ENCODE measurements at places on chromosomes 16 and 17.

DNA sequence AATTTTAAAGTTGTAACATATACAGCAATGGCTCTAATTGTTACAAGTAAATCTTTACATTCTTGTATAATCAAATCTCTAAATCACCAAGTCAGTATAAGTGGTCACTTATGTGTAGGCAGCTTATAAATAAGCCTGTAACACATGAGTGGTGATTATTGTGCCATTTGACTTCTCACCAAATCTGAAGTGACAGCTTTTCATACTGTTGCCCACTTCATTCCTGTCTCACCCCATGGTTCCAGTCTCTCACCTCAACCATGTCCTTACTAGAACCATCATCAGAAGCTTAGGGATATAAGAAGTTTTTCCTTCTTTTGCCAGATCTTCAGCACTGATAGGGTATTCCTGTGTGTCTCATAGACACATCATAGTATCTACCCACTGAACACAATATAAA, 23.5 kb downstream of the TNRC6A start:
- DNase-seq: no peak

DNA sequence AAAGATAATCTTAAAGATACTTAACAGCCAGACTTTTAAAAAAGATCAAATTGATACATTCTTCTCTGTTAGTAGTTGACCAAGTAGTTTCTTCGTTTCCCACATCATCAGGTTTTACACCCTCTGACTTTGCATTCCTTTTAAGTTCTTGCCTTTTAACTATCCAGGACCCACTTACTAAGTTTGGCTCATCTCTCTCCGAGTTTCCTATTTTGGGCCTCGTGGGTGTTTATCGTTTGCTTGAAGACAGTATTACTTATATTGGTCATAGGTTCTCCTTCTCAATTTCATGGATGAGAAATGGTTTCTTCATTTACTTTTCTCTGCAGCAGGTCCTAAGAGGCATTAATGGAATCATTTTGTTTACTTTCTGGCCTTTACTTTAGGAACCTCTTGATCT, 43.2 kb downstream of the RPA1 start:
- DNase-seq: no peak

DNA sequence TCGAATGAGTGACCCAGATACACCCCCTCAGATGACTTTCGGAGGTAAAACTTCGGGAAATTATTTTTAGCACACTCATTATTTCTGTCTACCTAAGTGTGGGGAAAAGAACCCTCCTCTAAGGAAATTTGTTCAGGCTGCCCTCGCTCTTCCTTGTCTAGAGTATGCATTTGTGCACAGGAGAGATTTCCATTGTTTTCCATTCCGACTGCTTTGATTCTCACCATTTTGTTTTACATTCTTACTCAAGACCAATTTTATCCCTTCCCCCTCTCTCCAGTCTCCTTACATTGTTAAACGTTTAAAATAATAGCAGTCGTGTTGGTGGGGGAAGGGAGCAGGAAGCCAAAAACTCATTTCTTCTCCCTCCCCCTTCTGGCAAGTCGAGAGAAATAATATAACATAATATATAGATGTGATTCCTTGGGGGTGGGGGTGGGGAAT, 1.5 kb upstream of the CHD3 start:
- no peak for DNase-seq

DNA sequence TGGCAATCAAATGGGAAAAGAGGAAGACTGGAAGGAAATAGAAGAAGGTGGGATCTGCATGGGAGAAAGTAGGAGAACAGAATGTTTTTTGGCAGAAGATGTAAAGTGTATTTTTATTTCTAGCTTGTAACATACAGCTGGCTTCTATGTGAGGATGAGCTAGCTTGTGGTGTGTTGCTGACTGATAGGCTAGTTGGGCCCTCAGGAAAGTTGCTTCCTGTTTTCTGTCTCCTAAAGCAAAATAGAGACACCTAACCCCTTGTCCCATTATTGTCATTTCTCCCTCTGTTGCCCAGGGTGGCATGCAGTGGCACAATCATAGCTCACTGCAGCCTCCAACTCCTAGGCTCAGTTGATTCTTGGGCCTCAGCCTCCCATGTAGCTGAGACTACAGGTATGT, 15.9 kb downstream of the TNRC6A start:
- DNase-seq: no peak

DNA sequence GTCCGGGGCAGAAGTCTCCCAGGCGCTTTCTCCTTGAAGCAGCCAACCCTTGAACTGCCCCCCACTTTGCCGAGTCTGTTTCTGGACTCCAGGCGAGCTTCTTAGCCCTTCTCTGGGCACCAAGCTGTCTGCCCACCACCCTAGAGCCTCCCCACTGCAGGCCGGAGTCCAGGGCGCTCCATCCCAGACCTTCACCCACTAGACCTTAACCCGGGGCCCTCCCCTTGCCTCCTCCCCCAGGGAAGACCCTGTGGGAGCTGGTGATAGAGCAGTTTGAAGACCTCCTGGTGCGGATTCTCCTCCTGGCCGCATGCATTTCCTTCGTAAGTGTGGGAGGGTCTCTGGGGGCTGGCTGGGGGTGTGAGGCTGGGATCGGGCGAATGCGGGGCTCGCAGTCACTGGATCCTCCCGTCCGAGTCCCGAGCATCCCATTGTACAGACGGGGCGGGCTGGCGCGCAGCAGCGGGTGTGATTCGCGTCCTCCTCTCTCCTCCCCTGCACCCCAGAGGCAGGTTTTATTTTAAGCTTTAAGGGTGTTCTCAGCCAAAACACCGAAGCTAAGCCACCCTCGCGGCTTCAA, 1.1 kb downstream of the ATP2A1 start:
- no peak for DNase-seq

DNA sequence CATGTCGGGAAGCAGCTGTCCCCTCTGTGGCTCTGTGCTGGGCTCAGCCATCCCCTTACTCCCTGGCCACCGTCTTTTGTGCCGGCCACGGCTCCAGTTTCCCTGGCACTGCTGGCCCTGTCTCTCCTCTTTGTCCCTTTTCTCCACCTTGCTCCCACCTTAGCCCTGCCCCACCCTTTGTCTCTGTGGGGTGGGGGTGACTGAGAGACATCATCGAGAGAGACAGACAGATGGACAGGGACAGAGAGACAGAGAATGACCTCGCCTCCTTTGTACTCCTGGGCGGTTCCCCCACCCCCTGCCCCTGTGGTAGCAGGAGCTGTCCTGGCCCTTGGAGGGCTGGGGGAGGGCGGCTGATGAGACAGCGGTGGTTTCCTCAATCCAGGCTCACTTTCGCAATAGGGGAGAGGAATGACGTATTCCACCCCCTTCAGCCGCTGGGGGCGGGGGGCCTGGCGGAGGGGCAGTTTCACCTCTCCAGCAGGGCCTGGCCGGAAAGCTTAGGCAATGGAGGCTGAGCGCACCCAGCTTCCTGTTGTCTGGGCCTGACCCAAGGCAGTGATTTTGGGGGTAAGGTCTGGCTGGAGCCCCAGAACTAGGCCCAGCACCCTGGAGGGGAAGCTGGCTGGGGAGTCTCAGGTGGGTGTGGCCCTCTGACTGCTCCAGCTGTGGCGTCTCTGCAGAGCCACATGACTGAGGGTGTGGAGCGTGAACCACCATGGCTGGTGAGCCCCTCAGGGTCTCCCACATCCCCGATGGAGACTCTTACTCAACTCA, 7.3 kb downstream of the FMNL1 start:
- DNase-seq: peak; percentile 64

- DNase-seq: peak; percentile 24
Observed at GRCh38 chr17:39676198-39676819, 8.1 kb downstream of the PNMT start.

DNA sequence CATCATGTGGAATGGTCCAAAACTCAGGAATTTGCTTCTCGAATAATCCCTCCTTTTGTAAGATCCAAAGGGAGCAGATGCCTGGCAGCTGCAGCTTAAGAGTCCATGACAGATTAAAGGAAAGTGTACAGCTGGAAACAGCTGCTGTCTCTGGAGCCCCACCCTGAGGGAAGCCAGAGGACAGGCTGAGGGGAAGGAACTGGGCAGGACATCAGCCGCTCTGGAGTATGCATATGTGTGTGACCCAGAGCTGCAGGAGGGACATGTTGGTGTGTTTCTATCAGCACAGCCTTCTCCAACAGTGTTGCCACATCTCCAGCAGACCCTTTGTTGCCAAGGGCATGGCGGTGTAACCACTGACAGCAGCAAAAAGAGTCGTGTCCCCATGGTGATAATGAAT, 46.2 kb downstream of the CYB561 start:
- DNase-seq: no peak

- DNase-seq: no peak
Observed at GRCh38 chr17:2056206-2057174, 1.6 kb downstream of the HIC1 start.

- no peak for DNase-seq
Observed at GRCh38 chr17:7292729-7293128, 1.7 kb downstream of the YBX2 start.

DNA sequence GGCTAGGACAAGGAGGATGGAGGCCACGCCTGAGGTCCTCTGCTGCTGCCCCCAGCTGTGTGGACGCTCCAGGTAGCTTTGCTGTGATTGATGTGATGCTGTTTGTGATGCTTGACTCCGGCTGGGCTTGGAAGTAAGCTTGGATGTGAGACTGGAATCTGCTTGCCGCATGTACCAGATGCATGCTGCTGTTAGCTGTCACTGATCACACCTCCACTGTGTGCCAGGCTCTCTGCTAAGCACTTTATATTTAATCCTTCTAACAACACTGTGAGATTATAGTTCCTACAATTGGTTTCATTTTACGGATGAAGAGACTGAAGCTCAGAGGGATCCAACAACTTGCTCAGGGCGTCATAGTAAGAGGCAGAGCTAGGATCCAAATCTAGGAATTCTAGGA, 23.5 kb downstream of the SNX29 start:
- no peak for DNase-seq

GRCh38 chr17:78271419-78272170, 40.2 kb downstream of the TMEM235 start:
- no peak for DNase-seq

GRCh38 chr16:68737046-68737729, at the start of gene CDH1:
Gene CDH1, plus strand, starts transcription at chr16:68737292. Its CDS starts 124 bp downstream, at chr16:68737416.
- DNase-seq: no peak

DNA sequence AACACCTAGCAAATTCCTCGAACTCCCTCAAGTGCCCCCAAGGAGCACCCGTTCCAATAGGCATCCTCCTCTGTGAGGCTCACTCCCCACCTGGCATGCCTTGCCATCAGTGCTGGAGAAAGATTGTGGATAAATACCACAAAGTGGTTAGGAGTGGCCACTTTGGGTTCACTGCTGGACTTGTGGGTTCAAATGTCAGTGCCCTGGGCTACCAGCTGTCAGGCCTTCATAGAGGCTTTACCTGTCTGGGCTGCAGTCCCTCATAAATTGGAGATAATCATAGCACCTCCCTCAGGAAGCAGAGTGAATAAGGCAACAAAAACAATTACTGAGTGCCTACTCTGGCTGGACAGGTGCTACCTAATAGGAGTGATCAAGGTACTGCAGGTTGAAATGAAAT, 1.5 kb upstream of the SYT17 start:
- no peak for DNase-seq

DNA sequence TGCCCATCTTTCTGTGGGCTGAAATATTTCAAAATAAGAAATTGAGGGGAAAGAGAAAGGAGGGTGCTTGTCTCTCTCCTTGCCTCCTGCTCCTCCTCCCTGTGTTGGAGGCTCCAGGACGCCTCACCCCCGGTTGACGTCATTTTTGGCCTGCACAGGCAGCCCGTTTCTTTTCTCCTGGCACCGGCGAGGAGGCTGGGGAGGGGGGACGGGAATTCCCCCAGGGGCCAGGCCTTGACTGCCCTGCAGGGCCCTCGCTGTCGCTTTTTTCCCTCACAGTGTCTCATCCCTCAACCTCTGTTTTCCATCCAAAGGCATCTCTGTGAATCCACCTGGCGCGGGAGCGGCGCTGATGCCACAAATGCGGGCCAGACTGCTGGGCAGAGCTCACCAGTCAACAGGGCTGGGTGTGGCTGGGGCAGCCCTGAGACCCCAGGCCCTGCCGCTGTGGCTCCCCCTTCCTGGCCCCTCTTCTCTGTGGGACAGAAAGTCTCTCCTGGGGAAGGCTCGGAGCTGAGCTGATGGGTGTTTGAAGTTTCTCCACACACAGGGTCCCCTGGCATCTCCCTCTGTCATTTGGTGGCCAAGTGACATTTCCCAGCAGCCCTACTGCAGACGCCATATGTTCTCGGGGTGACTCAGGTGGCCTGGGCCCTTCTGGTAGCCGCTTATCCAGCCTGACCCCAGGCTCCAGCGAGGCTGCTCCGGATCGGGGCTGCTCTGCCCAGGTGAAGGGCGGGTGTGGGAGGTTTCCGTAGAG, 16.0 kb downstream of the CENPX start:
- no peak for DNase-seq

- DNase-seq: no peak
Observed at GRCh38 chr17:2346475-2346874, 9.2 kb downstream of the SGSM2 start.

DNA sequence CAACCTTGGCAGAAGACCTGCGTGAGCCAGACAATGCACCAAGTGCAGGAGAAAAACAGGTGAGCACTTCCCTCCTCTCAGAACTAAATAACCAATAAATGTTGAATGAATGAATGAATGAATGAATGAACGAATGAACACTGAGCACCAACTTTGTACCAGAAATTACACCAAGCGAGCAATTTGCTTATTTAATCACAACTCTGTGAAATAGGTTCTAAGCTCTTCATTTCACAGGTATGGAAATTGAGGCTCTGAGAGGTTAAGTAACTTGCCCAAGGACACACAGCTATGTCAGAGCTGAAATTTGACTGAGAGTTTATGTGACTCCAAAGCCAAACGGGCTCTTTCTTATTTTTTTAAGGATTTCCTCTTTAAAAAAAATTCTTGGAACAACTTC, 38.0 kb downstream of the TMEM132E start:
- DNase-seq: no peak

DNA sequence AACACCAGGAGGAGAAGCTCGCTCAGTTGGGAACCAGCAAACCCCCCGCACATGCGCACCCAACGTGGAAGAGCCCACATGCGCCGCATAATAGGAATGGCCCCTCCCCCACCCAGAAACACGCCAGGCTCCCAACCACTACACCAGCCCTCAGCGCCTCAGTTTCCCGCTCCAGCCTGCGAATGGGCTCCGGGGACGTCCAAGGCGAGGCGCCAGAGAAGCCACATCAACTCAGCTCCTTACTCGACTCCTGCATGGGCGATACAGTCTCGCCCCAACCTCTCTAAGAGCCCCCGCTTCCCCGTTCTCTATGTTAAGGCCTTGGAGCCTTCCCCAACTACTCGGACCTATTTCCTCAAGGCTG, 504 bp downstream of the SRSF1 start:
- DNase-seq: peak; percentile 24

- DNase-seq: peak; percentile 15
Observed at GRCh38 chr17:40069751-40070708, 7.3 kb downstream of the THRA start.

- DNase-seq: no peak
Observed at GRCh38 chr16:79264237-79265109, 336.1 kb downstream of the MAF start.

- peak; percentile 68 for DNase-seq
Observed at GRCh38 chr16:89315791-89316581, 98.5 kb downstream of the ZNF778 start.

Data from activated T-helper 1 cell treated with Interleukin-2 at 50 U/mL for 16 hours (primary cell).